ENCODE measurements at places on chromosomes 1 and 21.
A peak's percentile ranks its signal among the peaks of the same experiment; 100 is the strongest.

- peak; percentile 85 for DNase-seq
Observed at GRCh38 chr1:154479764-154480421, 22.1 kb upstream of the TDRD10 start.

DNA sequence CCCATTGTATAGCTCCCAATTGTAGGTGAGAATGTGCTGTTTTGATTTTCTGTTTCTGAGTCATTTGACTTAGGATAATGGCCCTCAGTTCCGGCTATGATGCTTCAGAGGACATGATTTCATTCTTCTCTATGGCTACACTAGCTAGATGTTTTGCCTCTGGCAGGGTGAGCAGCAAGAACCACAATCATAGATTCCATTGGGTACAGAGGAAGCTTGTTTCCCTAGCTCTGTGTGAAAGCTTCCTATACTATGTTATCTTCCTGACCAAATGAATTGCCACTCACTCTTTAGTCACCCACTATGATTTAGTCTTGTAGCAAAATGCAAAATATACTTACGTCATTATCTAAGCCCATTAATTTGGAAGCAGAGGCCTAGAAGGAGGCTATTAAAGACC is 616.3 kb downstream of the PLA2G4A start:
- no peak for DNase-seq

- peak; percentile 85 for DNase-seq
Observed at GRCh38 chr1:33367485-33368405, 46.8 kb upstream of the A3GALT2 start.

- no peak for DNase-seq
Observed at GRCh38 chr1:200684015-200684414, 14.3 kb upstream of the DDX59 start.

DNA sequence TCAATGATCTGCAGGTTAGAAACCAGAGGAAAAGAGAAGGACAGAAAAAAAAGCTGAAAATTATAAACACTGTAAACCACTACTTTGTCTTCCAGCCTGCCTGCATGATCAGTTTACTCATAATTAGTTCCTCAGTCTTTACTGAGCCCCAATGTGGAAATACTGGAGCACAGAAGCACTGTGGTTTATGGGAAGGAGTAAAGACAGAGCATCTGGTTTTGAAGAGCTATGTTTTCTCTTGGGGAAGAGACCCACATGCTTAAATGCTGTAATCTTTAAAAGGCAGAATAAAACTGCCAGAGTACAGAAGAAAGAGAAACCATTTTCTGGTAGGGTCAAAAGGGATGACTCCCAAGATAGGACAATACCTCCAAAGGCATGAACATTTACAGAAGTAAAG is 159.0 kb upstream of the ZNHIT6 start:
- DNase-seq = no peak

DNA sequence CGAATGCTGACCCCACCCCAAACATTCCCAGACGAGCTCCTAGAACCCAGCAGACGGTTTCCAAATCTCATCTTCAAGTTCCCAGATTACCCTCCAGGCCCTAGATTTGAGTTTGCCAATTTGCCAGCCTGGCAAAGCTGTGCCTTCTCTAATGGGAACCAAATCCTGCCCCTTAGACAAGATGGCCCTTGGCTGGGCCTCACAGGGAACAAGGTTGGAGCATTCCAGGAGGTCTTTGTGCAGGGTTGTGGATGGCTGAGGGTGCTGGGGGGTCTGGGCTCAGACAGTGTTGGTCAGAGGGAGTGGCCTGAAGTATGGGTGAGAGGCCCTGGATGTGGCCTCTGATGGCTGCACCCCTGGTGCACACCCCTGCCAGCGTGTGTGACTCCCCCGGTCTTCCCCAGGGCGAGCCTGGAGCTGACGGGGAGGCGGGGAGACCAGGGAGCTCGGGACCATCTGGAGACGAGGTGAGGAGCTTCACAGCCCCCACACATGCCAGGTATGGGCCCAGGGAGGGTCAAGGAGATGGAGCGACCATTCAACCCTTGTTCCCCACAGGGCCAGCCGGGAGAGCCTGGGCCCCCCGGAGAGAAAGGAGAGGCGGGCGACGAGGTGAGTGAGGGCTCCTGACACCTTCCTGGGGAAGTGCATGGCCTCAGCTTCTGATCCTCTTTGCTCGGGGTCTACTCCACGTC is 10.2 kb downstream of the COL6A1 start:
- DNase-seq = no peak

DNA sequence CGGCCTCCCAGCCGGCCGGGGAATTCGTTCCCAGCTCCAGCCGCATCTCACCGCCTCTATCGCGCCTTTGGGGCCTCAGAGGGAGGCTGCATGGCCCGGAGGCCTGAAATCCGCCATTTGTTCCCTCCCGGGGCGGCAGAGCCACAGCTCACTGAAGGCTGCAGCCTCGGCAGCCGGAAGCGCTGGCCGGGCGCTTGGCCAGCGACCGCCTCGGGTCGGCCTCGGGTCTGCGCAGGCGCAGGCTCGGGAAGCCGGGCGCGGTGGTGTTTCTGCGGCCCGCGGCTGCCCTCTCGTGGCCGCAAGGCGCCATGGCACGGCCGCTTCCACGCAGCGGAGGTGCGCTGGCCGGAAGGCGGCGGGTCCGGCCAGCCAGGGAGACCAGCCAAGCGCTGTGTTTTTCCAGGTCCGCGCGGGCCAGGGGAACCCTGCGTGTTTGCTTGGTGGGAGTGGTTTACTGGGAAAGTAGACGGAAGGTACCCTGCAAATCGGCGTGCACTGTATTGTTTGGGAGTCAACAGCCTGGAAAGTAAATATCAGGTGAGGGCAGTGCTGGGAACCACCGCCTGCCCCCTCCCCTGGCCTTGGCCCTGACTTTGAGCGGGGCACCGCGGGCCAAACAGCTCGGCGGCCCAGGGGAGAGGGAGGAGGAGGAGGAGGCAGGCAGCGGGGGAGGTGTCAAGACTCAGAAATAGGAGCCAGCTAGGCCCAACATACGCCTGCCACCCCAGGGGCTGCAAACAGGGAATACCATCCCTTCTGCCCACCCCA is 52.7 kb upstream of the CD34 start:
- peak; percentile 82 for DNase-seq

DNA sequence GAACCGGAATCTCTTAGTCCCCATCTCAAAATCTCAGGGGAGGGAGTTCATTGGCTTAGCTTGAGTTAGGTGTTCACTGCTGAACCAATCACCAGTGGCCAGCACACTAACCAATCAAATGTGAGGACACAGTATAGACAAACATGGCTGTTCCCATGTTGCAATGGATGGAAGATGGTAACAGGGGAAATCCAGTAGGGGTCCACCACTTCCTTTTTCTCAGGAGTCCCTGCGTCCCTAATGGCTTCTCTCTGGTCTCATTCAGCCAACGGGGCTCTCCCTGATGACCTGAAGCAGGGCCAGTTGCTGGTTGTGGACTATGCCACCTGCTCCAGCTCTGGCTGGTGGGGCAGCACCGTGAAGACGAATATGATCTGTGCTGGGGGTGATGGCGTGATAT is 9.7 kb downstream of the CELA2B start:
- DNase-seq = no peak

- no peak for DNase-seq
Observed at GRCh38 chr1:217907504-217907903, 276.4 kb downstream of the SPATA17 start.

GRCh38 chr1:86380257-86380861 is 15.8 kb downstream of the ODF2L start:
- DNase-seq = peak; percentile 67

DNA sequence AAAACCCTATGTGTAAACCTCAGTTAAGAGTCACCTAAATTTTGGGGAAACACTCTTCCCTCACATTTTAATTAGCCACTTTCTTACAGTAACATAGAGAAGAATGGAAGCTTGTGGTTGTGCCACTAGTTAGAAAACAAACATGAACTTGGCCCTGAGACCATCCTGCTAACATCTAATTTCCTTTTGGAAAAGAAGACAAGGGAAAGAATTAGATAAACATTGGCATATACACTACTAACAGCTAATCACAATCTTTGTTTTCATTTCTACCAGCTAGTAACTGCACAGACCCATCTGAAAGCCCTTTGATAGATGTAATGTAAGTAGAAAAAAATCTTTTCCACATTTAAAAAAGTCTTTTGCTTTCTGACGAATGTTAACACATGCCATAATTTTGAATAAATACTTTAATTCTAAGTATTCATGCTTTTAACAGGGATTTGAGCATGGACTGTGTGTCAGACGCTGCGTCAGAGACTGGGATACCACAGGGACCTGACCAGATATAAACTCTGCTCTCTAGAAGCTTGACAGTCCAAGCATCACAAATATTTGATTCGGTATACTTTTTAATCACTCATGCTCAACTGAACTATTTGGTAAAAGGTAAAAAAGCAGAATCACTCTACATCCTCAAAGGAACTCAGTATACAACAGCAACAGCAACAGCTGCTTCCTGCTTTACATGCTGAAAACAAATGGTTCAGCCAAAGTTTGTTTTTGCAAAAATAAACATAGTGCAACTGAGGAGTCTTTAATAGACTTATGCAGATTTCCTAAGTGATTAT is 30.2 kb downstream of the DPH5 start:
- no peak for DNase-seq

DNA sequence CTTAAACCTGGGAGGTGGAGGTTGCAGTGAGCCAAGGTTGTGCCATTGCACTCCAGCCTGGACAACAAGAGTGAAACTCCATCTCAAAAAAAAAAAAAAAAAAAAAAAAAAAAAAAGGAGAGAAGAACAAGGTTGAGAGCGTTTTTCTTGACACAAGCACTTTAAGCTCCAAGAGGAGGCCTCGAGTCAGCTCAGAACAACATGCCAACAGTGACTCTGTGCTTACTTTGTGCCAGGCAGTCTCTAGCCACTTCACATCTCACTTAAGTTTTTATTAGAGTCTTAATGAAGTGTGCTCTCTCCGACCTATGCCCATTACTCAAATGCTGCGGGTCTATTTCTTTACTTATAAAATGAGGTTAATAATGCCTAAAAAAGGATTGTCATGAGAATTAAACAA is 13.0 kb downstream of the ATP1A1 start:
- no peak for DNase-seq

- peak; percentile 56 for DNase-seq
Observed at GRCh38 chr1:116933606-116934515, 24.1 kb downstream of the PTGFRN start.

DNA sequence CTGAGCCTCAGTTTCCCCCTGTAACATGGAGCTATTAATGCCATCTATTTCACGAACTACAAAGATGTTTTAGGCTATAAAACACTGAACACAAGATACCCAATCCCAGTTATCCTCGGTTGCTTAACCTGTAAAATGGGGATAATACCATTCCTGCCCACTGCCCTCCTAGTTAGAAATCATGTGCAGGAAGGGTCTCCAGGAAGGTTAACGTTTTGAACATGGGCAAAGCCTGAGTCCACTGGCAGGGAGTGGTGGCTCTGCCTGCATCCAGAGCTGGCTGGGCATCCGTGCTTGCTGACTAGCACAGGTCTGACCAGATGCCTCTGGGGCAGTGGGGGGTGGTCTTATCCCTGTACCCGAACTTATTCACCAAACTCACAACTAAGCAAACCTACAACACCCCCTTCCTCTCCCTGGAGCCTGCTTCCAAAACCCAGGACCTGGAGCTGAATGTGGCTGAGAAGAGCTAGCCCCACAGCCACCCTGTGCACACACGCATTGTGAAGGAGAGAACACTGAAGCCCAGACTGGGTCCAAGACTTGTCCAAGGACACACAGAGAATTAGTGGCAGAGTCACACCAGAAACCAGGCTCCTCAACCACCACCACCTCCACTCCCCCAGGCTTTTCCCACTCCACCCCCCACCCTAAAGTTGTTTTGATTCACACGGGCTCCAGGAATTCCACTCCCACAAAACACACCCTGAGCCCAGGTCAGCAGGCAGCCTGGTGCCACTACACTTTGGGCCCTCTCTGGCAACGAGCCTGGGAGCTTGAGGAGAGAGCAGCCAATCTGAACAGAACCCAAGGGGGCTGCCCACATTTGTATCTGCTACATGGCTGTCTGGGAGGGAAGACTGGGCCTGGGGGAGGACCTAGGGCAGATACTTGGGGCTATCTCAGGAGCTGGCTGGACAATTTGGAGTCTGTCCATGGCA is 1.6 kb downstream of the E2F2 start:
- no peak for DNase-seq

GRCh38 chr1:178847396-178847849 is 23.5 kb downstream of the ANGPTL1 start:
- DNase-seq = no peak

- DNase-seq = no peak
Observed at GRCh38 chr21:45384656-45385548, 20.1 kb upstream of the COL18A1 start.

All from CD4-positive, alpha-beta T cell treated with Interleukin-17A for 1 hour (primary cell).